ENCODE measurements at places on chromosomes 3 and 15.

GRCh38 chr3:186965141-186965879 lies 35.0 kb downstream of the ST6GAL1 start:
- no peak for DNase-seq

GRCh38 chr15:64665179-64665578 lies 110.2 kb downstream of the RBPMS2 start:
- DNase-seq: no peak

GRCh38 chr15:77112838-77113504 lies 42.1 kb upstream of the TSPAN3 start:
- DNase-seq: no peak

DNA sequence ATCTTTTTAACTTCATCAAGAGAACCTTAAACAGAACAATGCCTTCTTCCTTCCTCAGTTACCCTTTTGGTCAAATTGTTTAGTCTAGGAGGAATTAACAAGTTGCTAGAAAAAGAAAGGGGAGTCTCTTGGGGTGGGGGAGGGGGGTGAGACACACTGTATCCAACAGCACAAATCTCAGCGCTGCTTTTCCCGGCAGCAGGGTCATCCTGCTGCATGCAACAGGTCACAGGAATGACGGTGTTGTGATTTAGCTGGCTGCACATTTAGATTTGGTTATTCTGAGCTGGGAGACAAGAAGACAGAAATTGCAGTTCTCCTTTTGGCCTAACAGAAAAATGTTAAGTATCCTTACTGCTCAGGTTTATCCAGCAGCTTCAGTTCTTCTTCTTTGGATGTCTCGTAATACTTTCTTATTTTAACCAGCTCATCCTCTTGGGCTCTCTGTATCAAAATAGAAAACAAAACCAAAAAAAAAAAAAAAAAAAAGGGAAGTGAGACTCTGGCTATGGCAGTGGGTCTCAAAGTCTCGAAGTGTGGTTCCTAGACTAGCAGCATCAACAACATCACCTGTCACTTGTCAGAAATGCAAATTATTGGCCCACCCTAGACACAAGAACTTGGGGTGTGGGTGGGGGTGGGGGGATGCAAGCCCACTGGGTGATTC lies 190.5 kb downstream of the GREM1 start:
- DNase-seq: no peak

DNA sequence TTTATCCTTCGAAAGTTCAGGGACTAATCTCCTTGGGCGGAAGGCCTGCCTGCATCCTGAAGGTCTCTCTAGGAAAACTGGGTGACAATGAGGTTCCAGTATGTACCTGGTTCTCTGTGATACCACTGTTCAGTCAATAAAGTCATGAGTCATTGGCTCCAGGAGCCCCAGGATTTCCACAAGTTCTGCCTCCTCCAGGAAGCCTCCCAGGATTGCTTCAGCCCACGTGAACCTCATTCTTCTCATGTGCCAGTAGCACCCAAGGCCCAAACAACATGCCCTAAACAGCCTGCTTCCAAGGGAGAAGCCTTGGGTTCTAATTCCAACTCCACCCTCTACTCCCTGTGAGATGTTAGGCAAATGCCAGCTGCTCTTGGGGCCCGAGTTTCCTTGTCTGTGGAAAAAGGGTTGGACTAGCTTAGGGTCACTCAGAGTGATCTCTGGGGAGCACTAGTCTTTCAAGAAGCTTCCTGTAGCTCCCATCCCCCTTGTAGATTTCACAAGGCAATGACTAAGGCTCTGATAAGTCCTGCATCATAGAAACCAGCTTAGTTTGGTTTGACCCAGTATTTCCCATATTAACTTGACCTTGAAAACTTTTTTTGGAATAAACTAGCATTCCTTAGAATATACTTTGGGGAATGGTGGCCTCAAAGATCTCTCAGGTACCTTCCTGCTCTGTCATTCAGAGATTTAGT lies 118.3 kb upstream of the ATP2B2 start:
- DNase-seq: no peak

DNA sequence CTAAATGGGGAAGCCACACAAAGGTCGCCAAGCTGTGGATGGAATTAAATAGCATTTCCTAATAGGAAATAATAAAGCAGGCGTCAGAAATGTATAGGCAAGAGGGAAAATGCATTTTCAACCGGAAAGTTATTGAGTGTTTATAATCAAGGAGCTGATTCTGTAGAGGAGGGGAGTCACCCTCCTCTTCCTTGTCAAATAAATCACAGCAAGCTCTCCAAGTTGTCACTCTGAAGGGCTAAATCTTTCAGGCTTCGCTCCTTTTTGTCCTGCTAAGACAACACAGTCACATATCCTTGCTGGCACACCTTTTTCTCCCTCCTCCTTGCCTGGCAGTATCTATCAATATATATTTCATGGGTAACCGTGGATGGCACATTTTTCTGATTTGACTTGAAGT lies 338.4 kb downstream of the SATB1 start:
- no peak for DNase-seq

- DNase-seq: no peak
Measured at GRCh38 chr15:101142711-101143110, 109.1 kb downstream of the CHSY1 start.

- DNase-seq: peak; percentile 25
Measured at GRCh38 chr15:93942269-93942694, 289.1 kb upstream of the MCTP2 start.

- no peak for DNase-seq
Measured at GRCh38 chr3:131072099-131072559, 45.5 kb downstream of the NEK11 start.

GRCh38 chr3:49276475-49277382 lies at the start of gene C3orf62:
Gene C3orf62 (minus strand): TSS chr3:49277232. CDS start chr3:49276872, 360 bp downstream.
- DNase-seq: peak; percentile 89

- DNase-seq: no peak
Measured at GRCh38 chr15:85312929-85313331, 67.5 kb upstream of the AKAP13 start.

DNA sequence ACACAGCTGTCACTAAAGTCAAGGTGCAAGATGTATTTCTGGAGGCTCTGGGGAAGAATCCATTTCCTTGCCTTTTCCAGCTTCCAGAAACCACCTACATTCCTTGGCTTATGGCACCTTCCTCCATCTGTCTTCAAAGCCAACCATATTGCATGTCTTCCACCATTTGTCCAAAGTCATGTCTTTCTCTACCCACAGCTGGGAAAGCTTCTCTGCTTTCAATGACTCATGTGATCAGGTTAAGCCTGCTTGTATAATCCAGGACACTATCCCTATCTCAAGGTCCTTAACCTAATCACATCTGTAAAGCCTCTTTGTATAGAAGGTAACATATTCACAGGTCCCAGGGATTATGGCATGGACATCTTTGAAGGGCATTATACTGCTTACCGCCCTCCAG lies 14.2 kb downstream of the ARHGAP31 start:
- no peak for DNase-seq

GRCh38 chr3:112857526-112857925 lies 10.9 kb upstream of the CD200R1L start:
- no peak for DNase-seq

GRCh38 chr15:79186616-79187015 lies 95.9 kb upstream of the ANKRD34C start:
- no peak for DNase-seq

DNA sequence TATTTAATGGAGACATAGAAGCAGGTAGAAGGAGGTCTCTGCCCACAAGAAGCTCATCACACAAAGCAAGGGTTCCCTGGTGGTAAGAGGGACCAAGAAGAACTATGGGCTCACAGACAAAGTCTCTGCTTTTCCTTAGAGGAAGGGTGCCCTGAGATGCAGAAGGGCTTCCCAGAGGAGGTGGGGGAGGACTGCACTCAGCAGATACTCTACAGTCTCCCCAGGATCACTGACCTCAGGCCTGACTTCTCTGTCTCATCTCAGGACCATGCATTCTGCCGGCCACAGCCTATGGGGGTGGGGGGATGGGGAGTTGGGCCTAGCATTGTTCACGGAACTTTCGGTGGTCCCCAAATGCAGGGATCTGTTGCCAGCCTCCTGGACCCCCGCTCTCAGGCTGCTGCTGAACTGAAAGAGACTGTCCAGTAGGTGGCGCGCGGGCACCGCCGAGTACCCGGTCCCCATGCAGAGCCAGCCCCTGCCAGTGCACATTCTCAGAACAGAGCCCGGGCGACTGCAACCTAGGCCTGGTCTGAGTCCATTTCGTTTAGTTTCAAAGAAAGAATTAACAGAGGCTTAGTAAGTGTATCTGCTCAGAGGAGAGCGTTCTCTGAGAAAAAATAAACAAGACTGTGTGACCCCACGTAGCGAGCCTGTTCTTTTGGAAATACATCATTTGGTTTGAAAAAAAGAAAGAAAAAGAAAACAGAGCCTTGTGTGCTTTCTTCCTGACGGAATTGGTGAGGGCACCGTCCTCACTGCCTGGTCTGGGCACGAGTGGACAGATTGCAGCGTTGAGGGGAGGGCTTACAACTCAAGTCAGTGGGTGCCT lies 74.1 kb downstream of the LRTM1 start:
- DNase-seq: peak; percentile 68

- no peak for DNase-seq
Measured at GRCh38 chr15:33872416-33873106, 95.7 kb upstream of the CHRM5 start.

DNA sequence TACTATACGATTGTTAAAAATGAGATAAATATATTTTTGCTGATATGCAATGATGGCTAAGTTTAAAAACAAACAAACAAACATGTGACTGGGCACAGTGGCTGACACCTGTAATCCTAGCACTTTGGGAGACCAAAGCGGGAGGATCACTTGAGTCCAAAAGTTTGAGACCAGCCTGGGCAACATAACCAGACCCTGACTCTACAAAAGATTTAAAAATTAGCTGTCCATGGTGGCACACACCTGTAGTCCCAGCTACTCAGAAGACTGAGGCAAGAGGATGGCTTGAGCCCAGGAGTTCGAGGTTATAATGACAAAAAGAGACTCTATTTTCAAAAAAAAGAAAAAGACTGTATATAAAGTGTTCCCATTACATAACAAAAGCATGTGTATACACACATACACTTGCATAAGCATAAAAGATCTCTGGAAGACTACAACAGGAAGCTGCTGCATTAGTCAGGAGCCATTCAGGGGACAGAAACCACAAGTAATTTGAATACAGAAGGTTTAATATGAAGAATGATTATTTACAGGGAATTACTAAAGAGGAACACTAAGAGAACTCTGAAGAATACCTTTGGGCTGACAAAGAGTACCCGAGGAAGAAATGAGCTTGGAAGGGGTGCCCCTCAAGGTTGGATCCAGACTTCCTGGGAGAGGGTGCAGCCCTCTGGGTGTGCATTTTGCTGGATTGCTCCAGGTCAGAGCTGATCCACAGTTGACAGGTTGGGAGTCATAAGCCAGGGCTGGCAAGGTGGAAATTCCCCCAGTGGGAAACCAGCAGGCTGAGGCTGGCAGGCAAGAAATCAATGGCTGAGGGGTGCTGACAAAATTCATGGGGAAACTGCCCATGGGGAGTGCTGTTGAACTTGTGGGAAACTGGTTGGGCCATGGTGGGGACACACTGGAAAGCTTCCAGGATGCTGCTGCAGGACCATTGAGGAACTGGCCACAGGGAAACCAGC lies 9.3 kb upstream of the TM4SF18 start:
- no peak for DNase-seq

DNA sequence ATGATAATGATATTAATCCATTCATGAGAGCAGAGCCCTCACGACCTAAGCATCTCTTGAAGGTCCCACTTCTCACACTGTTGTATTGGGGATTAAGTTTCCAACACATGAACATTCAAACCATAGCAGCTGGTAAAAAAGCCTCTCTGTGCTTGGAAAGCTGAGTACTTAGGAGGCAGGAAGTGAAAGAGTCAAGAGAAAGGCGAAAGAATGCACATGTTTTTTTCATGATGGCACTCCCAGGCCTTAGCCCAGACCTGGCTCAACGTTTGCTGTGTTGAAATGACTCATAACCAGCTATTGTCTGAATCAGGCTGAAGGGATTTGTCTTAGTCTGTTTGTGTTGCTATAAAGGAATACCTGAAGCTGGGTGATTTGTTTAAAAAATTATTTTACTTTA lies 84.4 kb upstream of the RGMA start:
- DNase-seq: no peak

DNA sequence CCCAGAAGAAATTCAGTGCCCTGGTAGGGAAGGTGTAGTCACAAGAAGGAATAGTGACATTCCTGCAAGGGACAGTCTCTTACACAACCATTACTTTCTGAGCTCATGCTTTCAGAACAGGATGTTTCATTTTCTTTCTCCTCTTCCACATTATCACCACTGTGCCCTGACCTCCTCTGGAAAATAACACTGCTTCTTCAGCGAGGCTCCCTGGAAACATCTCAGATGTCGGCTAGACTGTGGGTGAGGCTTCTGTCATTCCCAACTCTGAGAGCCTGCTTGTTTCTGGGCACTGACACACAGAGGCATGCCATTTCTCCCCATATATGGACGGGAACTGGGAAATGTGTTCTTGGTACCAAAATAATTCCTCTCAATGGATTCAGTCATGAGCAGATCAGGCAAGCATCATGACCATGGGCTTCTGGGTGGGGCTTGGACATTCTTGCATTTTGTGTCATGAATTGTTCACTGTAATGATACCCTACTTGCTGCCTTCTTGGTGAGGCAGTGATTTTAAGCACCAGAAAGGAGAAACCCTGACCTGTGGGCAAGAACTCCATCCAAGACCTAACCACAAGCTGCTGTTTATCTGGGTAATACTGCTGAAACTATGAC lies 14.3 kb upstream of the TNFAIP8L3 start:
- no peak for DNase-seq

DNA sequence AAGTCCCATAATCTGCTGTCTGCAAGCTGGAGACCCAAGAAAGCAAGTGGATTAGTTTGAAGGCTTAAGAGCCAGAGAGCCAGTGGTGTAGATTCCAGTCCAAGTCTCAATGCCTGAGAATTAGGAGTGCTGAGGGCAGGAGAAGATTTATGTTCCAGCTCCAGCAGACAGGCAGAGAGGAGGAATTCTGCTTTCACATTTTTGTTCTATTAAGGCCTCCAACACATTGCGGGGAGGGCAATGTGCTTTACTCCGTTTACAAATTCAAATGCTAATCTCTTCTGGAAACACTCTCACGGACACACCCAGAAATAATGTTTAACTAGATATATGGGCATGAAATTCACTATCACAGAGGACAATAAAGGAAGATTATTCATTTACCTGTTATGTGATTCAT lies 54.0 kb downstream of the DPH6 start:
- no peak for DNase-seq

DNA sequence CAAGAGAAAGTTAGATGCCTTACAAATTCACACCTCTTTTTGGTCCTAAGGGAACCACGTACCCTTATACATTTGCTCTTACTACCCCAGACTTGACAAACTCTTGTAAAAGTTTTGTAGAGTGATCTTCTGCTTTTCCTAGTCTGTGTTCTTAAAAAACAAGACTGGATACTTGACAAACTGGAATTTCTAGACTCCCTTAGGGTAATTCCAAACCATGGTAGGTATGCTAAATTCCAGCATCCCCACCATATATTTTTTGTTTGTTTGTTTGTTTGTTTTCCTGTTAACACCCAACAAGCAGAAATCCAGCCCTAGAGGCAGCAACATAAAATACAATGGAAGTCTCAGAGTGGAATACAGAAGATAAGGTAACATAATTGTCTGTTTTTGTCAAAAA lies 280.7 kb upstream of the NR2F2 start:
- DNase-seq: no peak

- DNase-seq: no peak
Measured at GRCh38 chr3:42526616-42527367, 24.3 kb downstream of the VIPR1 start.
